GOT3 (cell line): ENCODE measurements at places on chromosomes 3 and 15.

- DNase-seq: no peak
Measured at GRCh38 chr15:64100958-64101357, 5.2 kb downstream of the SNX1 start.

GRCh38 chr3:196471551-196471950 lies 32.0 kb downstream of the RNF168 start:
- no peak for DNase-seq

DNA sequence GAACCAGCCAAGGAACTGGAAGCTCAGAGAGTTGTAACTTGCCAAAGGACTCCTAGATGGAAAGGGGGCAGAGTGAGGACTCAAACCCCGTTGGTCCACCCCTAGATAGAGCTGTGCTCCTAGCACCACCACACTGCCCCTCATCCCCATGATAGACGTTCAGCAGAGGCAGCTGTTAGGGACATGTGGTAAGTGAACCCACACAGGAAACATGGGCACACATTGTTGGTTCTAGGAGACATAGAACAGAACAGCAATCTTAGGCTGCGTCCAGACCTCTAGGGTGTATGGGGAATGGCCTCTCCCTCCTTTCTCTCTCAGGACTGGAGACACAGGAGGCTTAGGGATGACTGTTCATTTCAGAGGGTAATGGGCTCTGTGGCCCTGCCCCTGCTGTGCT lies 102.7 kb downstream of the ANP32A start:
- DNase-seq: no peak

DNA sequence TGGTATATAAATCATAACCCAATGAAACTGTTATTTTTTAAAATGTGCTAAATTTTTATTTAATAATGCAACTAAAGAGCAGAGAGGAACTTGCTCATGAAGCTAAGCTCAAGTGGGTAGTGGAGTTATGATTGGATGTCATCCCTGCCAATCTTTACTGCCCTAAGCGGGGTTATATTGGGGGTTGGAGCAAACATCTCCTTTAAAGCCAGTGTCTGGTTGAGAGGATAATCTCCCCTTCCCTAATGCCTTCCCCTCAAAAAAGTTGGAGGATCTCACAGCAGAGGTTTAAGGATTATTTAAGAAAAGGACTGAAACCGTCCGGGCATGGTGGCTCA lies 32.1 kb upstream of the CLASP2 start:
- DNase-seq: no peak

- DNase-seq: no peak
Measured at GRCh38 chr15:44738340-44738984, 2.1 kb downstream of the TRIM69 start.

- DNase-seq: no peak
Measured at GRCh38 chr3:49484471-49484870, 14.4 kb downstream of the DAG1 start.

DNA sequence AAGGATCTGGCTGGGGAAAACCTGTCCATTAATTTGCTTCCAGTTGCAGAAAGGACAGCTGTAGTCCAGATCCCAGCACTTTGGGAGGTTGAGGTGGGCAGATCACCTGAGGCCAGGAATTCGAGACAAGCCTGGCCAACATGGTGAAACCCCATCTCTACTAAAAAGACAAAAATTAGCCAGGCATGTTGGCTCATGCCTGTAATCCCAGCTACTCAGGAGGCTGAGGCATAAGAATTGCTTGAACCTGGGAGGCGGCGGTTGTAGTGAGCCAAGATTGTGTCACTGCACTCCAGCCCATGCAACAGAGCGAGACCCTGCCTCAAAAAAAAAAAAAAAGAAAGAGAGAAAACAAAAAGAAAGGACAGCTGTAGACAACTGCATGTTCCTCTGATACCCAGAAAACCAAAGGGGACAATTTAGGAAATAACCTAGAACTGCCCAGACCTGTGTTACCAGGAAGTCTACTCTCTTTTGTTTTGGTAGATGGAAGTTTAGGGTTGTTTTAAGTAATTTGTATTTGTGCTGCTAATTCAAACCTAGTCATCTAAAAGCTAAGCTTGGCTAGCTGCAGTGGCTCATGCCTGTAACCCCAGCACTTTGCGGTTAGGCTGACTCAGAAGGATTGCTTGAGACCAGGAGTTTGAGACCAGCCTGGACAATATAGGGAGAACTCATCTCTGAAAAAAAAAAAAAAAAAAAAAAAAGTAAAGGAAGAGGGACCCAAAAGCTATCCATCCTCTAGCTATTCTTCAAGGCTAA lies 22.7 kb downstream of the EXD1 start:
- DNase-seq: no peak

DNA sequence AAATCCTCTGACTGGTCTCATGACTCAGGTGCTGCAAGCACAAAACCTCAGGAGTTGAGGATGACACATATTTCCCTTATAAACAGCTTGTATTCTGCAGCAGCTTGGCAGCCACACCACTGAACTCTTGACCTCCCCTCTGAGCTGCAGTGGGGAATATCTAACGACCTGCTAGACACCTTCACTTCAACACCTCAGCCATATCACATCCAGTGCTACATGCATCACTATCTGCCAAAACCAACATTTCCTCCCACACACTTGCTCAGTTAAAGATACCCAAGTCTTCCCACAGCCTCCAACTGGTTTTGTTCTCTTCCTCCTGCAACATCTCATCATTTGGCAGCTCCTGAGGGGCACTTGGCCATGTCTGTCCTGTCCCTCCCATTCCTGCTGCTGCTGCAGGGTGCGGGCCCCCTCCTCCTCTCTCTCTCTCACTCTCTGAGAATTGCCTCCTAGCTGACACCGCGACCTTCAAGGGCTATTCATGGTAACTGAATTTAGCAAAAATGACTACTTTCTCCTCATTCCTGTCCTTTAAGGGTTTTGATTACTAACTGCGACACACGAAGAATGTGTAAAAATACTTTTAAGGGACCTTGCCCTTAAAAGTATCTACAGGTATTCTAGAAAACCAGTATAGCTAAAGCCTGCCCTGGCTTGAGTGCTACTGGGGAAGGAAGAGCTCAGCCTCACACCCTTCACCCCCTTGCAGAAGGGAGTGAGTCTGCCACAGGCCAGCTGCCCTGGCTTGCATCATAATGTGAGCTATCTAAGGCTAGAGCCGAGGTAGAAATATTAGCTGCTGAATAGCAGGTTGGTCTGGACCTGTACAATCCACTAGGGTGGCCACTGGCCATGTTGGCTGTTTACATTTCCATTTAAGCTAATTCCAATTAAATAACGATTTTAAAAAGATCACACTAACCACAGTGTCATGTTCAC lies 5.0 kb upstream of the CCR9 start:
- no peak for DNase-seq

GRCh38 chr15:99989095-99989494 lies 255.9 kb upstream of the LYSMD4 start:
- no peak for DNase-seq

DNA sequence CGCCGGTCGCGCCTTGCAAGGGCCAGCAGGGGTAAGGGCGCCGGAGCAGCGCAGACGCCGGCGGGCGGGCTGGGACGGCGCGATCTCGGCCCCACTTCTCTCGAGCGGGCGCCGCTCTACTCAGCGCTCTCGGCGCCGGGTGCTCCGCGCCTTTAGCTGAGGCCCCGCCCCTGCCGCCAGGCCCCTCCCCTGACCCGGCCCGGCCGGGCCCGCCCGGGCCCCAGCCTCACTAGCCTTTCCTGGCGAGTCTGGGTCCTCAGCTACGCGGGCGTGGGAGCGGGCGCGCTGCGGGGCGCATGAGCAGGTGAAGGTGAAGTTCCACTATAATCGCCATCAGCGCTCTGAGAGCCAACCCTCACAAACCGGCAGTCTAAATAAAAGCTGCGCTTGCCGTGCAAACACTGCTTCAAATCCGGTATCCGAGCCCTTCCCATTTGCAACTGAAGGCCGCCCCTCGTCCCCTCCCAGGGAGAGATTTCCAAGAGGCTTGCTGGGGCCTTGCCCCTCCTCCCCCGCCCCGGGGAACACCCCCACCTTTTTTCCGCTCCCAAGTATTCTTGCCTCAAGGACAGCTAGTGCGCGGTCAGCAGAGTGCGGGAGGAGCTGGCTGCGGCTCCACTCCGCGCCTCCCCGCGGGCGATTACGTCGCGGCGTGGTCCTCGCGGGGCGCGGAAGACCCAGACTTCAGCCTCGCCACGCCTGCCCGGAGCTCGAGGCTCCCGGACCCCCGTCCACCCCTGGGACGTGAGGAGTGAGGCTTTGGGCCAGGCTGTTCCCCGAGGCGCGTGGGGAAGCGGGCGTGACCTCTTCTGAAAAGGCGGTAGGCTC lies at the start of gene RPP25:
TSS of gene RPP25 (minus strand) at position 125 of the 828 bp plus-strand sequence. CDS start 189 bp downstream, outside the sequence.
- DNase-seq: peak; percentile 34

GRCh38 chr3:39718674-39719595 lies 90.5 kb upstream of the MYRIP start:
- no peak for DNase-seq

- DNase-seq: no peak
Measured at GRCh38 chr3:191761906-191762305, 300.9 kb downstream of the PYDC2 start.

- DNase-seq: no peak
Measured at GRCh38 chr3:133910422-133910821, 14.7 kb upstream of the RAB6B start.

DNA sequence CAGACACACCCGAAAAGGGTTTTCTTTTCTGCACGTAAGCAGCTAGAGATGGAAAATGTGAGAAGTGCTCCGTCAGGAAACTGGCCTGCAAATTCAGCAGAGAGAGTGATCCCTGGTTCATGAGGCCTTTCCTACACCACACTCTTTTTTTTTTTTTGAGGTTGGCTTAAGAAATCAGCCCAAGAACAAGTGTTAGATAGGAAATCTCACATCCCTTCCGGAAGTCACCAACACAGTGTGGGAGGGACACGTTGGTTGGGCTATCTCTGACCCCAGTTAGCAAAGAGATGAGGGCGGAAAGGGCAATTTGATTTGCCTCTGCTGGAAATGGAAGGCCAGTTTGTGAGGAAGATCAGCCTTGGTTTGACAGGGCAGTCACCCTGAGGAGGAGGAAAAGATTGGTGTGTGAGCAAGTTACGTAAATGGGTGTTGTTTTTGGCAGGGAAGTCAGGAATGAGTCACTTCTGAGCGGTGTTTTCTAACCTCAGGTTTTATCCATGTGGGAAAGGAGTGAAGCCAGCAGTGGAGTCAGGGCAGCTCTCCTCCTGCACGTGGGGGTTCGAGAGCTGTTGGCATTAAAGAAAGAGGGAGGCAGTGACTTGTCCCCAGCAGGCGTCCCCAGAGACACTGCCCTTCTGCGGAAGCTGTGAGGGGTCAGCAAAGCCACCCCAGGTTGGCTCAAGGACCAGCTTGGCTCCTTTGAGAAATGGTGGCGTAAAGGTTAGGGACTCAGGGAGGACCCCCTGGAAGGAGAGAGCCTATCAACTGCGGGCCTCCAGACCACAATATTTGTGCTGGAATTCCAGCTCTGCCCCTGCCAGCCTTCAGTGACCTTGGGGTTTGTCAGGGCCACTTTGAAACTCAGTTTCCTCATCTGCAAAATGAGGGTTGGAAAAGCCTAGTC lies 237.6 kb upstream of the BHLHE40 start:
- no peak for DNase-seq

DNA sequence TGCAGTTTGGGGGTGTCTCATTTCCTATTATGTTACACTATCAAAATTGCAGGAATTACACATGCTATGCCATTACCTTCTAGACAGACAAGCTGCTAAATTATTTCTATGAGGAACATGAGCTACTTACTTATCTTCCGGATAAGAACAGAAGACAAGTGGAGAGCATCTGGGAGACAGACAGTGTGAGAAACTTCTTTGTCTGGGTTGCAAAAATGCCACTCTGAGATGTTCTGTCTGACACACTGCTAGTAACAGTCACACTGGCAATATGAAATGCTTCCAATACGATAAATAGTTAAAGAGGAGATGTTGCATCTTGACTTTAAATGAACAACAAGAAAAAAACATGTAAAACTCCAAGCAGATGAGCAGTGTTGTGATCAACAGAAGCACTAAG lies 40.1 kb downstream of the LSAMP start:
- no peak for DNase-seq

DNA sequence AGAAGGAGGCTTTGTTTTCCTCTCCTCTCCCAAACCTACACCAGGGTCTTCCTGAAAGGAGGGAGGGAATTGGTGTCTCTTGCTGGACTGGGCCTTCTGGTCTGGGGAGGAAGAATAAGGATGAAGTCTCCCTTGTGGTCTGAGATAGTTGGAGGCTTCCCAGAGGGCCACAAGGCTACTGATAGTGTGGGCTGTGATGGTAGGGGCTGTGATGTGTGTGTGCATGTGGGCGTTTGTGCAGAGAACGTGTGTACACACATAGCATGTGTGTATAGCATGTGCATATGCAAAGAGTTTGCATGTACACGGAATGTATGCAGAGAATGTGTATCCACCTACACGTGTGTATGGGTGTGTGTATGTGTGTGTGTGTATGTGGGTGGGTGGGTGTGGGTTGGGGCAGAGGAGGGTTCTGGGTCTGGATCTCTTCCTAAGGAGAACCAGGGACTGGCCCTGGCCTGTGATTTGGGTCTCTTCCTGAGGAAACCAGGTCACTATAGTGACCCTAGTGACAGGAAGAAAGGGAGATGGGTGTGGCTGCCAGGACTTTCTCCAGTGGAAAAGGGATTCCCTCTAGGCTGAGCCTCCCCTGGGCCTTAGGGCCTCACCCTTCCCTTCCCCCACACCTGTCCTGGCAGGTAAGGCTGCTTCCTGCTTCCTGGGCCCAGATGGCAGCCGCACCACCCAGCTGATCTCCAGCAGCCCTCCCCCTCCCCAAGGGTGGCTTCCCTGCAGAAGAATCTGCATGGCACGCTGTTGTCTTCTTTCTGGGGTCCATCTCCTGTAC lies 1.7 kb downstream of the FLNB start:
- DNase-seq: no peak

GRCh38 chr3:72335458-72336095 lies 512.7 kb downstream of the SHQ1 start:
- DNase-seq: no peak

DNA sequence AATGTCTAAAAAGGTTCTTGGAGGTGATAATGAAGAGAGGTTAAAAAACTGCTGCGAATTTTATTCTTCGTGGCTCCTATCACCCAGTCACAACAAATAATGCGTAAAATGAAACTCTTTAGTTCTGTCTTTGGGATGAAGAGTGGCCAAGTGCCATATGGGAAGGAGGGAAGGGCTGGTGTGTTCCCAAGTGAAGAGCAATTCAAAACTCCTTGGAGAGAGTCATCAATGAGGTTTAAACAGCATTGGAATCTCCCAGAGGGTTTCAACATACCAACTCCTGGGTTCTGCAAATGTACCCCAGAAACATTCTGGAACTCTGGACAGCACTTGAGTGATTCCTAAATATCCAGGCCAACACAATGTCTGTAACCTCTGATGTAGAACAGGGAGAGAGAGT lies 45.3 kb downstream of the SLCO3A1 start:
- no peak for DNase-seq

- DNase-seq: no peak
Measured at GRCh38 chr3:172145031-172145686, 105.8 kb downstream of the FNDC3B start.

- no peak for DNase-seq
Measured at GRCh38 chr15:96410175-96411055, 79.9 kb downstream of the NR2F2 start.

DNA sequence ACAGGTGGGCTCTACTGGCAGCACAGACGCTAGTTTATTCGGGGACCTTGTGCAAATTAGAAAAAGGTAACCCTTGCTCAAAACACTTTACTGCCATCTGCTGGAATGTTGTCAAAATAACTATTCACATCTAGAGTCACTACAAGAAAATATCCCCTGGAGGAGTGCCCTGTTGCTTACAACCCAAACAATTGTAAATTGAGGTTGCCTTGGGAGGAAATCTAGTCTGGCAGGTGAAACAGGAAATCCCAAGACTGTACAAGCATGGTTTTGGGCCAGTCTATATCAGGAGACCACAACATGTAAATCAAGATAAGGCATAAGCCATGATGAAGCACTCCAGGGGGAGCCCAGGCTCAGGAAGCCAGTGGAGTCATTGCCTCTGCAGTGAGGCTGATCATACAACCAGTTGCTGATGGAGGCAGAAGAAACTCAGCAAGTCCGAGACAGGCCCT lies 136.8 kb upstream of the ACP3 start:
- DNase-seq: no peak
